Esophagus squamous epithelium (tissue), 5 donors: ENCODE measurements at places on chromosomes 1 and 21.

GRCh38 chr1:55131801-55132200, 83.4 kb downstream of the USP24 start:
- DNase-seq, result no peak

GRCh38 chr1:110663241-110663640, 11.5 kb downstream of the KCNA3 start:
- DNase-seq, result no peak

DNA sequence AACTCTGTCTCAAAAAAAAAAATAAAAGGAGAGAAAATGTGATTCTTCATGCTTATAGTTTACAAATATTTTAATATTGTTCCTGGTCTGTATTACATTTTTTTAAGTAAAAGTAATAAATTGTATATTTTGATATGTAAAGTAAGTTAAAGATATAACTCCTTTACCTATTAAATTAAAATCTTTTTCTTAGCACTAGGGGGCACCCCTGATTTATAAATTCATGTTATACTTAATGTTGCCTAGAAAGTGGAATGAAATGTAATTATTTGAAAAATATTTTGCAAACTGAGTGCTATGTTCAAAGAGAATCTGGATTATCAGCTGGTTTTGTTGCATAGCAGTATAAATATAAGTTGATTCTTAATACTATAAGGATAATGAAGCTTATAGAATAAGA, 49.2 kb downstream of the RALGPS2 start:
- DNase-seq, result no peak

- no peak for DNase-seq
Observed at GRCh38 chr1:67755160-67755559, 70.2 kb downstream of the GADD45A start.

DNA sequence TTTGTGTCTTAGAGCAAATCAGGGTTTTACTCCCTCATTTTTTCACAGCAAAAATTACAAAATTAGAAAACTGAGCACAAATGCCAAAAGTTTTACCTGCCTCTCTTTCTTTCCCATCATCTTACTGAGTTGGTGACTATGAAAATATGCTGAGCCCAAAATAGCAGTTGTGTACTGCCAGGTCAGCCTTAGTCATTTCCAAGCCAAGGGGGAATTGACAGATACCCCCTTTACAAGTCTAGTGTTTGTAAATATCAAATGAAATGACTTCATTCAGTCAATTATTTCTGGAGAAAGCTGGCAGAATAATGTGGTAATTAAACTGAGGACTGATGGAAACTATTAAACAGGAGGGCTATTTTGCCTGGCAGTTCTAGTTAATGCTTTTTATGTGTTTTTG, 11.4 kb upstream of the GORAB start:
- DNase-seq, result no peak

GRCh38 chr21:24110846-24111245, 1496.4 kb downstream of the MRPL39 start:
- no peak for DNase-seq

DNA sequence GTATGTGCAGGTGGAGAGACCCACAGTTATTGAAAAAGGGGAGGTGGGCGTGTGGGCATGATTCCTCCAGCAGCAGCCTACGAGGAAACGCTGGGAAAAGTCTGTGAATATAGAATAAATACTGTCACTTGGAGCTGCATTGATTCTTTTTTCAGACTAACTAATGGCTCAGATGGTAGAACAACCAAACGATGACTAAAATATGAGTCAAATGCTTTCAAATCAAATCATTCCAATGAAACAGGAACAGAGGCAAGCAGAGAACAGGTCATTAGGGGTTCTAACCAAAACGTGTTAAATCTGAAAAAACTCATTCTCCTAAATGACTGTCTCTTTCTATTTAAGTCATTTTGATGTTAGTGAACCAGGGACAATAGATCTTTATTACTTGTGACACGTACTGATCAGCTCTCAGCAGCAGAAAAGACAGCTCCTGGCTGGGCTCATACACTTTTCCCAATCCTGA, 35.1 kb upstream of the SEC16B start:
- no peak for DNase-seq

- no peak for DNase-seq
Observed at GRCh38 chr1:175543447-175543846, 199.9 kb downstream of the TNR start.

DNA sequence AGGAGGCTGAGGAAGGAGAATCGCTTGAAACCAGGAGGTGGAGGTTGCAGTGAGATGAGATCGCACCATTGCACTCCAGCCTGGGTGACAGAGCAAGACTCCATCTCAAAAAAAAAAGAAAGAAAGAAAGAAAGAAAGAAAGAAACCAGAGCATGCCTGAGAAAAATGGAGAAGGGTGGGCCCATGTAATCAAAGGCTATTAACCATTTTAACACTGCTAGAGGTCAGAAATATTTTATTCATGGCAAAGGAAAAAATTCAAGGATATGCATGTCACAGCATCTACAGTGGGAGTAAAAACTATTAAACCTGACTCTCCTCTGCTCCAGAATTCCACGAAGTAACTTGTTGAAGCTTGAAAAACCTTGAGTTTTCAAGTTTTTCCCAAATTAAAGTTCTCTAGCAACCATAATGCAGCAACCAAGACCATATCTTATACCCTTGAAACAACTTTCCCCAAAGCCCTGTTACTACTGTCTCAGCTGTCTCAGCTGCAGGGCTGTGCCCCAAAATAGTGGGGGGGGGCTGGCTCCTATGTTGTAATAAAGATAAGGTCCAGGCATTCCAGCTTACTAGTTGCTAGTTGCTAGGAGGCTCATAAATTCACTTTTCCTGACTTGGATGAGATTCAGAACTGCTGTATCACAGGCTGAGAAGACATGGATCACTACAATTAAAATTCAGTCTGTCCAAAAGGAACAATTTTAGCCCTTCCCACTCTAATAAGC, 112.9 kb upstream of the SOD1 start:
- DNase-seq, result no peak

DNA sequence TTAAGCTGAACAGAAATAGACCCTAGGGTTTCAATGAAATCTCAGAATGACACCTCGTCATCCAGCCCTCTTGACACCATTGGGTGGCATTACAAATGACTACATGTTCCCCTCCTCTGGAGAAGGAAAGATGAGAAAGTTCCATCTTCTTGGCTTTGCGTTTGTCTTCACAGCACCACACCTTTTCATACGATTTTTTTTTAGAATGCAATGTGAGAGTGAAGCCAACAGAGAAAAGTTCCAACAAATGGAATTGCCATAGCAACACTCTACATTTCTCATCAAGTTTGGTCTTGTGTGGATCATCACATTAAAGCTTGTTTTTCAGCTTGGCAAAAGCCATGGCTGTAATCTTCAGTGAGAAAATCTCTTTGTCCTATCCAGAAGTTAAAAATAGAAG, 183.4 kb upstream of the SNX7 start:
- DNase-seq, result no peak

- DNase-seq, result no peak
Observed at GRCh38 chr1:245278846-245279245, 124.1 kb downstream of the KIF26B start.

DNA sequence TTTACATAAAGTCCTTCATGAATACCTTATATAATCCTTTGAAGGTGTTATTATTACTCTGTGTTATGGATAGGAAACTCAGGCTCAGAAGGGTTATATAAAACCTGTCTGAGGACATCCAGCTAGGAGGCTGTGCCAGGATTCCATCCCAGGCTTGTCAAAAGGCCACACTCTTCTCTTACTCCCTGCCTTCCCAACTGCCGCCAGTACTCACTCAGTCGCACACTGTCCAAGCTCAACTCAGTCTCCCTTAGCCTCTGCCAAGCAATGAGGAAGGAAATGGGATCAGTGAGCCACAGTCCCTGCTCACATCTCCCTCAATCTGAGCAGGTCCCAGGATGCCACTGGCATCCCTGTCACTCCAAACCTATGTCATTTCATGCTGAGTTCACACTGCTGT, 94.4 kb downstream of the NAV1 start:
- no peak for DNase-seq

DNA sequence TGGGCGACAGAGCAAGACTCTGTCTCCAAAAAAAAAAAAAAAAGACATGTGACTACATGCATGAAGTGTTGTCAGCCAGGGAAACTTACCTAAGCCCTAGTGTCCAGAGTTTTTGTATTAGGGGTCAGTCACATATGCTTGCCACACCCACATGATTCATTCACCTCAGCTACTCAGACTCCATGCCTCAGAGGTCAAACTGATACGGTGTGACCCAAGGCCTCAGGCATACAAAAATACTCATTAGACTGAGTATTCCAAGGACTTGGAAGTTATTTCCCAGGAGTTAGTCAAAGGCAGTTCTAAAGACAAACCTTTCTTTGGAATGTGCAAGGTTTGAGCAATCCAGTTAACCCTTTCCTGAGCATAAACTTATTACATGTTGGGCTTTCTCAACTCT, 6.3 kb upstream of the TRIM33 start:
- no peak for DNase-seq

DNA sequence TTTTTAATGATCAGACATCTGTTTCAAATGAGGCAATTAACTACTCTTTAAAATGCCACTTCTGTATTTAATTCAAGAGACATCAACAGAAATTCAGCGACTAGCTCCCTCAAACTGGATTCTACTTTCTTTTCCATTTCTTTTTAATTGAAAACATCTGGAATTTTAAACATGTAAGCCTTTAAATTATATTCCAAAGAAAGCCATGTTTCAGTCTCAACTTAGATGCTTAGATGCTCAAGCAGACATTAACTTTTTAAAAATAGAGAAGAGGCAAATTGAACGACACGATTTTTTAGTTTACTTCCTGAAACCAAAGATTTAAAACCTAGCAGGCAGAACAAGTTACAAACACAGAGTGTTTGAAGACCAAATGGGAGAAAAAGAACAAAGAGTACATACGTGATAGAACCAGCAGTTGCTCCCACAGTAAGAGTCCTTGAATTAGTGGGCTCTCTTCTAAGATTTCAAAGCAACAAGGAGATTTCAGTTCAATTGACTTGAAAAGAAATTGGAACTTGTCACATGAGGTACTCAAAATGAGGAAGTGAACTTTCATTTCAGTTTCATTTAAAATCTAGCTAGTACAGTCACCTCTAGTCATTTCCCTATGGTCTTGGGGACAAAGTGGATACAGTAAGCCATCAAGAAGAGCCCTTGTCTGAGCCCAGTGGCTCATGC, at the start of gene CTSS:
Gene CTSS (minus strand): TSS at position 483 of the 681 bp plus-strand sequence. CDS start 1,015 bp downstream, outside the sequence.
- DNase-seq, result no peak

GRCh38 chr1:21594935-21595897, 73.9 kb downstream of the RAP1GAP start:
- DNase-seq, result no peak

DNA sequence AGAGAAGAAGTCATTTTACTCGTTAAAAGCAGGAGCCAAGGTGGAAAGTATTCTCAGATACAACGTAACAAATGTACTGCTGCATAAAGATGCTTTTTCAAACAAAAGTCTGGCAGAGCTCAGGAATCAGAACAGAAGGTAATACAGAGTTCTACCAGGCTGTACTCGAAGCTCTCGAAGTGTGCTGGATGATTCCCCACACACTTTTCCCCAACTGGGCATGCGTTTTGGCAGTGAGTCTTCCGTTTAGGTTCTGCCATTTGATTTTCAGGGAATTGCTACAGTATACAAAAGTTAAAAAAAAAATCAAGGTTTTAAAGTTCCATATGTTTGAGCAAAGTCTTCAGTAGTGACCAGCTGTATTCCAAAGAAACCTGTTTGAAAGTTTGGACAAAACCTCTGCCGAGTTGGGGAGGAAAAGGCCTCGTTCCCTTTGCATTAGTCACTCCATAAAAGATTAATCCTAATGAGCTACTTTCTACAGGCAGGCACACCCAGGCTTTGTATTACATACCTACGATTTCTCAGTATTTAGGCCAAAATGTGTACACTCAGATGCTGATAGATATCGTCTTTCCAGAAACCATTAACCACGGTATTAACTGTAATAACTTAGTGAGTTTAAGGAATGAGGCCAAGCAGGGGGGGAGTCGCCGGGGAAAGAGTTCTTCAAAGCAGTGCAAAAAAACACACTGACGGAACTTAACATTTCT, 477.1 kb downstream of the LMO4 start:
- DNase-seq, result no peak

- no peak for DNase-seq
Observed at GRCh38 chr1:26677306-26678115, 18.3 kb upstream of the ARID1A start.

DNA sequence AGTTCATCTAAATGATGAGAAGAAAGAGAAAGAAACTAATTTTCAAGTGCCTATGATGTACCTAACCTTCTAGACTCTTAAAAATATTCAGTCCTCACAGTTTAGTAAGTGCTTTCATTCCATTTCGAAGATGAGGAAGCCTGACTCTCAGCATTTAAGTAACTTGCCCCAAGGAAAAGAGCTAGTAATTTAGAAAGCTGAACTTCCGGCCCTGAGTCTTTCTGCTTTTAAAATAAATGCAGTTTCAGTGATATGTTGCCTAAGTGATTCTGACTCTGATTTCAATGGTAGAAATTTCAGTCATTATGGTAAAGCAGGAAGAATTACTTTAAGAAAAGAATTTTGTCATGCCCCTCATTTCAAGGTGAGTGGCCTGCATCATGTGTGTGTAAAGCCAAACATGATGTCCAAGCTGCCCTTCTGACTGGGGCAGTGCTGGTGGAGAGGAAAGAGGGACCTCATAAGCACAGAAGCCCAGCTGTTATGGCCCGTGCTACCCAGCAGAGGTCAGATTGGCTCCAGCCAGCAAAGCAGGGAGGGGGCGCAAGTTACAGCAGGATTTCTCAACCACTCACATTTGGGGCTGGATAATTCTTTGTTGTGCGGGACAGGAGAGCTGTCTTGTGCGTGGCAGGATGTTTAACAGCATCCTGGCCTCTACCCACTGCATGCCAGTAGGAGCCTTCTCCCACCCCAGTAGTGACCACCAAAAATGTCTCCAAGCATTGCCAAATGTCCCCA, 10.7 kb downstream of the ATP1A4 start:
- no peak for DNase-seq

- DNase-seq, result no peak
Observed at GRCh38 chr1:170240409-170240808, 94.7 kb downstream of the NTMT2 start.

DNA sequence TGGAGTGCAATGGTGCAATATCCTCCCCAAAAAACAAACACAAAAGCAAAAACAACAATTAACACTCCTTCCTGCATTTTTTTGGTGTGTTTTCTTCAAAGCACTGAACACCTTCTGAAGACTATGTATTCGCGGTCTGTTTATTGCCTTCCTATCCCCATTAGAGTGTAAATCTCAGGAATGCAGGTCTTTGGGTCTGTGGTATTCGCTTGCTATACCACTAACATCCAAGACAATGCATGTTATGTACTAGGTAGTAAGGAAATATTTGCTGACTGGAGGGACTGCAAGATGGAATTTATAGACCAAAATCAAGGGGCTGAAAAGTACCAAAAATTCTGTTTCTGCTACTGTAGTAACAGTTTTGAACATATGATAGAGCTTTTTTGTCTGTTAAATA, 299.4 kb downstream of the RYR2 start:
- DNase-seq, result no peak

GRCh38 chr21:38249696-38250278, 7.0 kb upstream of the KCNJ15 start:
- no peak for DNase-seq

DNA sequence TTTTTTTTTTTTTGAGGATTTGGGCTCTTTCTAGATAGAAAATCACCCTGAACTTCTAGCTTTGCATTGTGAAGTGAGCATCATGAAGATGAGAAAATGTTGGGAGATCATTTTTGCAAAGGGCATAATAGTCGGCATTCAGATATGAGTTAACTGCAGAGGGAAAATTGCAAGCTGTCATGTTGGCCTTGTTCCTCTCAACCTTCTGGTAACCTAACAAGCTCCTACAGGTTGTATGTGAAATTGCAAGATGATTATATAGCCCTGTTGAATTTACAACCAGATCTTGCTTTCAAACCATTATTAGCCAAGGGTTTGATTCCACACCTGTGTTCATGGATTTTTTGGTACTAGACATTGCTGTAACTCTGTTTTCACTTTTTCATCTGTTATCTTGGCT, 2.2 kb downstream of the ELOA start:
- no peak for DNase-seq
